ENCODE measurements at places on chromosomes 12 and 14.

- no peak for DNase-seq
Measured at GRCh38 chr14:96256407-96256806, 397 bp downstream of the BDKRB1 start.

GRCh38 chr12:110108309-110109036 lies 15.7 kb upstream of the IFT81 start:
- DNase-seq, result no peak

DNA sequence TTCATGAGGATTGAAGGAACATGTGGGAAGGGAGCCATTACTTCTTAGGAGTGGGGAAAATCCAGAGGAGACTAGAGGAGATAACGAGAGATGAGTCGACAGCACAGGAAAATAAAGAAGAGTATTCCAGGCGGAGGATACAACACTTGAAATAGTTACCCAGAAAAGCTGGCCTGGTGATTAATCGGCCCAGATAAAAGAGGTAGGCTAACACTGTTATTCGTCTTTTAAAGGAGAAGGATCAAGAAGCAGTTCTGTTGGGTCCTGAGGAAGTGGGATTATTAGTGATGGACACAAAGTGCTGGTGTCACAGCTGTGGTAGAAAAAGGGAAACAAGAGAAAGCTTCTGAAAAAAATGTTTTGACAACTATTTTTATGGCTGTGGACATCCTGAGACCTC lies 425.3 kb downstream of the ZFP36L1 start:
- DNase-seq, result no peak

DNA sequence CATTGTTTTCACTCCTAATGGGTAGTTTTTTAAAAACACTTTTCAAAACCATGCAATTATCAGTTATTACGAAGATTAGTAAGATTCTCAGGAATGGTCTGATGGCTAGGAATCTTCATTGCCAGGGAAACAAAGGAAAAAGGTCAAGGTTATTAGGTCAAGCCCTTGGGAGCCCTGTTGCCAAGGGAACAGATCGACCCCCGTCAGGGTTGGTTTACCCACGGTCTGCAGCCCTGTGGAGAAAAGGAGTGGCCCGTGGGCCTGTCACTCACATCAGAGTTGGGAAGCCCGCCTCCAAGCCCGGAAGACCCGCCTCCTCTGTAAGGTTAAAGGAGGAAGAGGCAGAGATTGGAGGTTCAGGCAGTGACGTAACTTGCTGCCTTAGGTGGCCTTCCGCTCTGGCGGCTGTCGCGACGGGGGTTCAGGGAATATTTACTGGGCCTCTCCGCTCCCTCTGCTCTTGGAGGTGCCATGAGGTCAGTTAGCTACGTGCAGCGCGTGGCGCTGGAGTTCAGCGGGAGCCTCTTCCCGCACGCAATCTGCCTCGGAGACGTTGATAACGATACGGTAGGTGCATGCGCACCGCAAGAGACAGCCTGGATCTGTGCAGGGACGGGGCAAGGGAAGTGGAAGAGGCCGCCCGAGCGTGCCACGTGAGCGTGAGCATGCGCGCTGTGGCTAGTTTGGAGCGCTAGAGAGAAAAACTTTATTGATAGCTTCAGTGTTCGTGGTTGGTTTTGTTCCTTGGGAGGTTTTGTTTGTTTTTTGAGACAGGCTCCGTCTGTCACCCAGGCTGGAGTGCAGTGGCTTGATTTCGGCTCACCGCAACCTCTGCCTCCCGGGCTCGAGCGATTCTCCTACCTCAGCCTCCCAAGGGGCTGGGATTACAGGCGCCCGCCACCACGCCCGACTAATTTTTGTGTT lies at the start of gene ITFG2:
TSS of gene ITFG2 (plus strand) at position 379 of the 924 bp plus-strand sequence. CDS start at position 472, 93 bp downstream.
- DNase-seq, result peak; percentile 95

DNA sequence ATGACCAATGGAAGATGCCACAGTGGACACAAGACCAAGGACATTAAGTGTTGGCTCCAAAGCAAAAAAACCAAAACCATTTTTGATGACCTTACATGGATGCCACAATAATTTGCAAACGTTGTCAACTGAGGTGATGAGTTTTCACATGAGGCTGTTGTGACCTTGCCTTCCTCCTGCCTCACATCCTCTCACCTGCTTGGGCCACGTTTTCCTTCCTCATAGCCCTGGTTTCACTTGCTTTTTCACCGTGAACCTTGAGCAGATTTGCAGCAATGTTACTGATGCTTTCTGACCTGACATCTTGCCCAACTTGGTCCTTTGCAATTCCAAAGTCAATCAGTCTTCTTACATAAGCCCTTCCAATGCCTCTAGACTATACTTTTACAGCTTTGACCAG lies 3.7 kb downstream of the KRT6B start:
- DNase-seq, result no peak

- no peak for DNase-seq
Measured at GRCh38 chr14:106681568-106681967, 1155.2 kb downstream of the TMEM121 start.

DNA sequence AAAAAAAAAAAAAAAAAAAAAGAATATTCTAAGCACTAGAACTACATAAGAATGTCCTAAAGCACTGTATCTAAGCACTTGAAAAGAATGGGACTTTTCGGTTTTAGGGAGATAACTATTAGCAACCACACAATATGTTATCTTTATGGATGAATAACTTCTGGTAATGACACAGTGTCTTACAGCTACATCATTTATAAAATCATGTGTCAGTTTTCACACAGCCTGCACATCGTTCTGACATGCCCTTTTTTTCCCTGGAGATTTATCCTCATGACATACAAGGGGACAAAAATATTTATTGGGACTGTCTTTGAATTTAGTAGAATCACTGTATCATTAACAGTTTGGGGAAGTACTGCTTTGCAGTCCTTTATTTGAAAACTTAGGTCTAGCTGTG lies 17.3 kb downstream of the TMEM19 start:
- DNase-seq, result no peak

DNA sequence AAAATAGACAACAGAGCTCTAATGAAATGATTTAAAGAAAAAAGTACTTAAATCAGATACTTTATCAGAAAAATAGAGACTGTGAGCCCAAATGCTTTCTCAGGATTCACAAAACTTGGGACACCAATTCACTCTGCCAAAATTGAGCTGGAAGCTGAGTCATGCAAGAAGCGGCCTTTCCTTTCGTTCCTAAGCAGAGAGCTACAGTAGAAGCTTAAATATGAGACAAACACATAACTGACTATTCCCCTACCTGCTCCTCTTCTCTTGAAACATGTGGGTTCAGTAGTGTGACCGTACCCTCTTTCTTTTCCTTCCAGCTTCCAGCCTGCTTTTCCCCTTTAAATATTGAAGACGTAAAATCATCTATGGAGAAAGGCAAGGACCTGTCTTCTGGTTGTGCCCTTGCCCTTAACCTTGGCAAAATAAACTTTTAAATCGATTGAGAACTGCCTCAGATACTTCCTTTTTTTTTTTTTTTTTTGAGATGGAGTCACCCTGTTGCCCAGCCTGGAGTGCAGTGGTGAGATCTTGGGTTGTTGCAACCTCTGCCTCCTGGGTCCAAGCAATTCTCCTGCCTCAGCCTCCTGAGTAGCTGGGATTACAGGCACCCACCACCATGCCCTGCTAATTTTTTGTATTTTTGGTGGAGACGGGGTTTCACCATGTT lies 4.4 kb upstream of the SDS start:
- no peak for DNase-seq

- no peak for DNase-seq
Measured at GRCh38 chr14:33774723-33775470, 176.0 kb downstream of the EGLN3 start.

DNA sequence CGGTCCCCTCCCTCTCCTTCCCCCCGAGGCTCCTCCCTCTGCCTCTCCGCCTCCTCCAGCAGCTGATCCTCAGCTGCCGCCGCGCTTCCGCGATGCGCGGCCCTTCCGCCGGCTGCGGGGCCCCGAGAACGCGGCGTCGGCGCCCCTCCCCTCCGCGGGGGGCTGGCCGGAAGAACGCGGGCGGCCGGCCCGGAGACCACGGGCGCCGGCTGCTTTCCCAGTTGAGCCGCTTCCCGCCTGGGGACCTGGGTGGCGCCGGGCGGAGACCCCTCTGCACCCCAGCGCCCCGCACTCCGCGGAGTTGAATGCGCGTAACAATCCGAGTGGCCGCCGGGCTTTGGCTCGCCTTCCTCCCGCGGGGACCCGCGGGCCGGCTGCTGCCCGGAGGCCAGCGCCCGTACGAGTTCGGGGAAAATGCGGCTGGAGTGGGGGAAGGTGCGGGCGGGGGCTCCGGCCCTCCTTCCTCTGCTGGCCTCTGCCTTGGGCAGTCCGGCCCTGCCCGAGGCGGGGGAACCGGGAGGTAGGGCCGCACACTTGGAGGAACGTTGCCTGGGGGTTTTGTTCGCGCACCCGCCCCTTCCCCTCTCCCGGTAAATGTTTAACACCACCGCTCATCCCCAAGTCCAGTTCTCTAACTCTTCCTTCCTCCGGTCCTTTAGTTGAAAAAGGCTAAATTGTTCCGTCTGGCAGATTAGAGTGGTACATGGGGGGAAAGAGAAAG lies 393 bp upstream of the DCAF5 start:
- DNase-seq, result peak; percentile 75

DNA sequence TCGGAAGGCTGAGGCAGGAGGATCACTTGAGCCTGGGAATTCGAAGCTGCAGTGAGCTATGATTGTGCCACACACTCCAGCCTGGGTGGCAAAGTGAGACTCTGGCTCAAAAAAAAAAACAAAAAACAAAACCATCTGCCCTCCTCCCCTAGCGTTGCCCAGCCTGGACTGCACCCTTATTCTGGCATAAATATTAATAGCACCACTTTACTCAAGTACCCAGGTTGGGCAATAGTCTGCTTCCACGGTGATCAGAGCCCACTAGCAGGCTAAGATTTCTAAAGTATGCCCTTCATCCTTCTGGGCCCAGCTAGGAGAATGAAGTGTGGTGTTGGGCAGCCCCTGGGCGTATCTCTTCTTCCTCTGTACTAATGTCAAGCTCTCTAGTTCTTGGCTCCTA lies 33.3 kb downstream of the KCTD10 start:
- DNase-seq, result no peak

GRCh38 chr14:105064721-105065143 lies 498 bp downstream of the GPR132 start:
- no peak for DNase-seq

DNA sequence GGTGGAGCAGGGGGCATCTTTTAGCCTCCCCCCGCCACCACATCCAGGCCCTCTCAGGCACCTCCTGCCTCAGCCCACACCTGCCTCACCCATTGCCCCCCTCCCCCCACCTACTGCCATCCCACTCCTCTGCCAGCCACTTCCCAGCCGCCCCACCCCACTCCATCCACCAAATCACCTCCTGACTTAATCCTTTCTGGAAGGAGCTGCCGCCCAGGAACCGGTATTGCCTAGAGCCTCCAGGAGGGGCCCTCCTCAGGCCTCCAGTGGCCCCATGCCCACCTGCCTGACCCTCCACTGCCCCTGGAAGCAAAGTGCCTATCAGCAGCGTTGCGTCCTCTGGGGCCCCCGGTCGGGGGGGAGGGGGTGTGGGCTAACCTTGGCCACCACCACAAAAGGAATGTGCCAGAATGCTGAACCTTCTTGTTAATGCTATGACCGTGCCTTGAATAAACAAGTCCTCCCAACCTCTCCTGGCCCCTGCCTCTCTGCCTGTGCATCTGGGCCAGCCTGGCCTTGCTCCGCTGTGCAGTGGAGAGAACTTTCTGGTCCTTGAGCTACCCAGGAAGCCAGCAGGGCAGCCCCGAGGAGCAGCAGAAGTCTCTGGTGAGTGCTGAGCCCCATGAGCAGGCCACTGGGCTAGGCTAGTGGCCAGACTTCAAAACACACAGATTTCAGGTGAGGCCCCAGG lies 11.8 kb downstream of the NGB start:
- DNase-seq, result no peak
